ENCODE measurements at places on chromosomes 5 and 9. TPM values are rescaled to one million over a fixed set of nuclear protein-coding genes. Genes with fewer than 3 reads are reported as not detected.

DNA sequence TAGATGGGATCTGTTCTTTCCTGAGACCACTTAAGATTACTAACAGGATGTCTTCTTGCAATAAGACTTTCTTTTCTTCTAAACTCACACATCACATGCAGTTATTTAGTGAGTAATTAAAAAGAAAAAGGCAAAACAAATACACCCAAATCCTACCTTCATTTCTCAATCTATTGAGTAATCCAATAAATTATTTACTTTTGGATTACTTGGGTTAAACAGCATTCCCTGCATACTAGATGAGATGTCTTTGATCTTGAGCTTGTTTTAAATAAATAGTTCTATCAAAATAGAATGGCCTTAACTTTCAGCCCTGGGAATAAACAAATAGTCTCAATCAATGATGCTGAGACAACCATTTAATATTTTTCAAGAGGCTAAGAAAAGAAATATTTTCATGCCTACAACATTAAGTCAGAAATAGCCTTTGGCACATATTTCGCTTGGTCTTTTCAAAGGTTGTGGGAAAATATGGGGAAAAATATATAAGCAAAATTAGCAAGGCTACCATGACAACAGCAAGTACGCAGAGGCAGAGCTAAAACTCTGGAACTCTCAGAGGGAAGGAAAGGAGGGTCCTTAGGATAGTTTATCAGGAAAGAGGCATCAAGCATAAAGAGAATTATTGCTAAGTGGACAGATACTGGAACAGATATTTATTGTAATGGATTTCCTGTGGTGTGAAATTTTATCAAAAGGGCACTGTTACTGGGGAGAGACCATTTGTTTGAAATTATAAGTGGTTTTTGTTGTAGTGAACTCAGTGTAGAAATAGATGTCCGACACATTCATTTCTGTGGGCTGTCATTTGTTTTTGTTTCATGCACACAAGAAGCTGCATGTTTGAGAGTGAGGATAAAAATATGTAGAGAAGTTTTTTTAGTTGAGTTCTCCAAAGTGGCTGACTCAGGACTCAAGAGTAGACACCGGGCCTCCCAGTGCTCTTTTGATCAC is 70.2 kb upstream of the CDH6 start:
- DNase-seq: no peak

The ANXA2R gene
- 3.5 TPM for total RNA-seq

GRCh38 chr5:101080462-101081240 is 177.6 kb upstream of the ST8SIA4 start:
- DNase-seq: no peak

DNA sequence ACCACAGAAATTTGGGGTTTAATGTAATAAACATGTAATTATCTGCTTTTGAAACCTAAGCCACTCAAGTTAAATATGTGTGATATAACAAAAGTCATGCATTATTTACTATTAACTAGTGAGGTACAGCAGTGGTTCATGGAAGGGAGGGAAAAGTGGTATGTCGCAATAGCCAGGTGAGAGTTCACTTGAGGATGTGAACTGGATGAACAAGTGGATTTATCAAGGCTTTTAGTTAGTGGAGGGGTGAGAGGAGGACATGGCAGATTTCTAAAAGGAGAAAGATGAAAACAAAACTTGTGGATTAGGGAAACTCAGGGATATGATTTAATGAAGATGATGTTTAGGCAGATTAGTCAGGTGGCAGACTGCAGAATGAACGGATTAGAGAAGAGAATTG is 141.3 kb upstream of the NFIB start:
- DNase-seq: no peak

DNA sequence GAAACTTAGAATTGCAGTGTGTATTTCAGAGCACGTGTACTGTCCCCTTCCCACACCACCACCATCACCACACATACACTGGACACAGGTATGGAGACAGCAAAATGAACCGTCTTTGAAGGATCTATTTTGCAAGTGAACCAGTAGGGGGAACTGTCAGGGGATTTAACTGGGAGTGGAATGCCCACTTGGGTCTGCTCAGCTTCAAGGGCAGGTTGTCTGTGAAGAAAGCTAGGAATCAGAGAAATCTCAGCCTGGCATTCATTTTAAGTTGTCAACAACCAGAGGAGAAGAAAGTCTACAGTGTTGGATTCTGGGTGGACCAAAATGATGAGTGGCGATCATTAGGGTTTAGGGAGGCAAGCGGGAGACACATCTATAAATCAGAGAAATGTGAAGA is 147.0 kb downstream of the DCP2 start:
- DNase-seq: no peak

GRCh38 chr5:57219386-57219785 is 45.5 kb downstream of the GPBP1 start:
- no peak for DNase-seq

DNA sequence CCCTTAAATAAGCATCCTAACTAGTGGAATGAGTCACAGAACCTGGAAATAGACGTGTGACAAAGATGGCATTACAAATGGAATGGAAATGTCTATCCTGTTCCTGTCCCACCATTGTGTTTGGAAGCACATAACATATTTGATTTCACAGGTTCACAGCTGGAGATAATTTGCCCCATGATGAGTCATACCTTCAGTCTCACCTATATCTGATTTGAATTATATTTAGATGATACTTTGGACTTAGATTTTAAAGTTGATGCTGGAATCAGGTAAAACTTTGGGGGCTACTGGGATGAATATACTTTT is 92.5 kb downstream of the CEMIP2 start:
- DNase-seq: no peak

GRCh38 chr5:134464988-134465815 is 53.5 kb upstream of the CDKN2AIPNL start:
- peak; percentile 68 for DNase-seq

DNA sequence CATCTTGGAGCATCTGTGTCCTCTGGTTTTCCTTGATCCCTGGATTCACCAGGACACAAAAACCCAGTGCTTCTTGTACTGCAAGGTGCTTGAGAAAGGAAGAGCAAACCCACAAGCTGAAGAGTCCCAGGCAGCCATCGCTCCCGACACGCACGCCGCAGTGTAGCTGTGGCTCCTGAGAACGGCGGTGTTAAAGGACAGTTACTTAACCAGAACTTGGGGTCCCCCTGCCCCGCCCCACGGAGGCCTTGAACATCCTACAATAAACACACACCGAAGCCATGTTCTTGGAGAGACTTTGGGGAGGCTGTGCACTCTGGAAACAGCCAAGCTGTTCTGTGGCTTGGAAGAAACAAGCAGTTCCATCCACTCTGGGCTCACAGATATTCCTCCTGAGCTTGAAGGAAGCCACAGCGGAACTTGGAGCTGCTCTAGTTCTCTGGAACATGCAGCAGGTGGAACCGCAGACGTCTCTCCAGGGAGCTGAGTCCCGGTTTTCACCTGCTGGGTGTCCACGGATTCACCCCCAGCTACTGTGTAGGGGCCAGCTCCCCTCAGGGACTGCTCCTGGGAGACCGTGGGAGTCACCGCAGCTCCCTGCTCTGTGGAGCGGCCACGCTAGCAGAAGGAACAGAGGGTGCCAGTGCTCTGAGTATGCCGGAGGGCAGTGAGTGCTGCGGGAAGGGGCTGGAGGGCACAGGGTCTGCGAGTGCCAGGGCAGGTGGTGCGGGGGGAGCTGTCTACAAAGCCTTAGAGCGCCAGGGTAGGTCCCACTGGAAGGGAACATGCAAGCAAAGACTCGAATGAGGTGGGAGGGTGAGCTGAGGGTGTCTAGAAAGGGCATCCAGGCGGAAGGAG is 107.3 kb downstream of the ADAMTS2 start:
- peak; percentile 86 for DNase-seq

DNA sequence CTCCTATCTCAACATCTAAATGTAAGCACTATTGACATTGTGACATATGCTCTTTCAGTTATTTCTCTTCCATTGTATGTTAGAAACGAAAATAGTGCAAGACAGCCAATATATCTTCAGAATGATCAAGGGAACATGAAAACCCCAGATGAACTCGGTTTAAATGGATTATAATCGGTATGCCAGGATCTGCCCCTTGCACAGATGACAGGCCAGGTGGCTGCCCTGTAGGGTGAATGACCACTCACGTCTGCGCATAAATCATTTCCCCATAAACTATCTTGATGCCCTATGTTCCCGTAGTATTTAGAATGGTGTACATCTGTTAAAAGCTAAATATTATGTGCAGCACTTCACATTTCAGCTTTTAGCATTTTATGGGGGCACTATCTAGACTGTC is 69.7 kb upstream of the RANBP3L start:
- no peak for DNase-seq

DNA sequence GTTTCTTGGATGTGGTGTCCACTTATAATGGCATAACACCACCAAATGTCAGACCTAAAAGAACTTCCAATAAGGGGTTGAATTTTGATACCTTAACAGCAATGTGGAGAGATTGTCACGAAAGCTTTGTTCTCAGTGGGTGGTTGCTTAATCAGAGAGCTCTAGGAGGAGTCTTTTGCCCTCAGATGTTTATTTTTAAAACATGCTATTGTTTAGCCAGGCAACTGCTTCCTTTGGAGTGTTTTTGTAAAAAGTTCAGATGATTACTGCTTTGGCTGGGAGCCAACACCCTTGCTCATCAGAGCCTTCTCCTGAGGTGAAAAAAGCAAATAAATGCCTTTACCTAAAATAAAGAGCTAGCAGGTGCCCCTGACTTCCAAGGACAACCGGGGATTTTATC is 65.0 kb downstream of the SLC1A1 start:
- no peak for DNase-seq

The IRX1 gene
- 2.9 TPM for total RNA-seq

DNA sequence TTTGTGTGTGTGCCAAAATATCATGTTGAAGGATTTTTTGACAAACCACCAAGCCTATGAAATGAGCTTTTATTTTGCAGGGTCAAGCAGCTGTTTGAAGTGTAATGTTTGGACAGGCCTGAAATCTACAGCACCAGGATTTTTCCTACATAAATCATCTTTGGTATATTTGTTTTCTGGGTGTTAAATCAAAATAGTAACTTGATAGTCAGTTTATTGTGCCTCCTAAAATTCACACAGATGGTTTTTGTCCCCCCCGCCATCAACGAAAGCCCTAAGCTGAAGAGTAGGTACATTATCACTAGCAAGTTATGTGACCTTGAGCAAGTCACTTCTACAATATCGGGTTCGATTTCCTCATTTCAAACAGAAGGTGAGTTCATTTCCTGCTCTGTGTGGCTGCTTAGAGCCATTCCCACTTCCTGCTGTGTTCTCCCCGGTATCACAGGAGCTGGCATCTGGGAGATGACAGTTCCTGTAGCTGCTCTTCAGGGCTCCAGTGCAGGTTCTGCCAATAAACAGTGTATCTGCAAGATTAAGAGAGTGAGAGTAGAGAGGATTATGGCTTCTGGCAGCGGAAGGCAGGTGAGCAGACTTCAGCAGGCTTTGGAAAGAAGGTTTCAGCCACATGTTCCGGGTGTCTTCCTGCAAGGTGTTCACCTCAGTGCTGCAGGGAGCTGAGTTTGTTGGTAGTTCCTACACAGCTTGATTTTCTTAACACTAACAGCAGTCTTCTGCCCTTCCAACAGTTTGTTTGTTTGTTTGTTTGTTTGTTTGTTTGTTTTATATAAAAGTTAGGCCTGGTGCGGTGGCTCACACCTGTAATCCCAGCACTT is 48.4 kb upstream of the GNE start:
- no peak for DNase-seq

- no peak for DNase-seq
Measured at GRCh38 chr9:134487066-134487710, 154.4 kb upstream of the COL5A1 start.

The ADGRV1 gene
- 1.5 TPM for total RNA-seq

Measured in chondrocyte (in vitro differentiated cells).